ENCODE measurements at places on chromosomes 2 and 18.

- no peak for DNase-seq
Measured at GRCh38 chr2:123870206-123870880, 154.7 kb upstream of the CNTNAP5 start.

GRCh38 chr2:60957643-60958042 is 59.9 kb upstream of the PEX13 start:
- no peak for DNase-seq

DNA sequence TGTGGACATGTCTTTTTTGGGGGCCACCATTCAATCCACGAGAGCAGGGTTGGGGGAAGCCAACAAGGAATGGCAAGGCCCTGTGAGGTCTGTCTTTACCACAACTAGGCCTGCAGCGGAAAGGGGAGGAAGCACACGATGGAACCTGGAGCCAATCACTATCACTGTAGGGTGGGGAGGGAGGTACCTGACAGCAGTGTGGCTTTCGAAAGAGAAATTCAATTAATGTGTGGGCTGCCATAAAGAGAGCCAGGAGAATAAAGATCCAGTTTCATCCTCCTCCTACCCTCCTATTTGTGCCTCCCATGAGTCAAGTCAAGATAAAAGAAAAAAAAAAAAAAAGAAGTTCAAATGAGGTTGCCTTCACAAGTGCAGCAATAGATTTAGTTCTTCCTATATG is 18.9 kb upstream of the RBMS1 start:
- DNase-seq = no peak

- DNase-seq = no peak
Measured at GRCh38 chr2:68423966-68424650, 43.0 kb downstream of the FBXO48 start.

- peak; percentile 33 for DNase-seq
Measured at GRCh38 chr18:7844418-7844817, 277.3 kb downstream of the PTPRM start.

GRCh38 chr2:231711677-231712450 is 3.5 kb downstream of the PTMA start:
- no peak for DNase-seq

- no peak for DNase-seq
Measured at GRCh38 chr2:163397451-163397850, 338.4 kb downstream of the FIGN start.

DNA sequence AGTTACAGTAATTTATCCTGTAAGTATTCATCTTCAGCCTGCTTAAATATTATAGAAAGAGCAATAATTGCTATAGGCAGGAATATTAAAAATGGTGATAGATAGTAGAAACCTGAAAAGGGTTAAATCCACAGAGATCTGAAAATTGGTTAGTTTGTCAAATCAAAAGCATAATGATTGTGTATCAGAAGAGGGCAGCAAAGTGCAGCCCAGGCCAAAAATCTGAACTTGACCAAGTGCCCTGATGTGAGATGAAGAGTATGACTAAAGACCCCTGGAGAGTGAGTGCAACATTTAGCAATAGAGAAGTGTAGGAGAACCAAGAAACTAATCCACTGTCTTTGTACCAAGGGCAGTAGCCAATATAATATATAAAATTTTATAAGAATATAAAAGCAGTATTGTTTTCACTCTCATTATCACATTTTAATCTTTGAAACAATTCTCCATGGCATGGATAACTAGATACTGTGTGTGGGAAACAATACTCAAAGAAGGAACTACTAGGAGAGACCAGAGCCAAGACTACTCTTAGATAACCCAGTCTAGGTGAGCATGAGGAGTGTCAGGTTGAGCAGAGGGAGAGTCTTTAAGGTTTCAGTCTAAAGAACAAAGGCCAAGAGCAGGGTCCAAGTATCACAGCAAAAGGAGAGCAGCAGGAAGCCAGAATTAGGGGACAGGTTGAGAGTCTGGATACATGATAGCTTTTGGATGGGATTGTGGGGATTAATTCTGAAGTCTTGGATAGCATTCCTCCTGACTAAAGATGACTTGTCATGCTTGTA is 148.7 kb downstream of the CALCRL start:
- peak; percentile 76 for DNase-seq

DNA sequence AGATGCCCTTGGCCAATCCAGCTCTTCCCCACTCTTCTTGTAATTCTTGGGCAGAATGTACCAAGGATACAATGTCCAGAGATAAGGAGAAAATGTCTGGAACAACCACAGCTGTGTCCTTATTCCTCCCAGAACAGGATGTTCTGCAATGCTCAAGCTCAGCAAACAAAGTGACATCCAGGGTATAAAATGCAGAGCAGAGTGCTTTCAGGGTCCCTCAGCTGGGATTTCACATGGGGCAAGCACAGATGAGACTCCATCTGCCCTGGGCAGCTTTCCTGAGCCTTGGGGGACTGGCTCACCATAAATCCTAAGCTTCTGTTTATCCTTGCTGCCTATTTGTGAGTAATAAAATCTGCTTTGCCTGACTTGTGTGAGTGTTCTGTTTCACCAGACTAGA is 127.4 kb downstream of the VAPA start:
- peak; percentile 83 for DNase-seq

GRCh38 chr2:170241756-170242155 is 63.8 kb downstream of the MYO3B start:
- DNase-seq = no peak

GRCh38 chr2:137771064-137771463 is 193.2 kb upstream of the HNMT start:
- no peak for DNase-seq

GRCh38 chr2:64234150-64234549 is 89.9 kb upstream of the PELI1 start:
- no peak for DNase-seq

GRCh38 chr2:235480614-235481013 is 13.2 kb upstream of the AGAP1 start:
- DNase-seq = no peak

DNA sequence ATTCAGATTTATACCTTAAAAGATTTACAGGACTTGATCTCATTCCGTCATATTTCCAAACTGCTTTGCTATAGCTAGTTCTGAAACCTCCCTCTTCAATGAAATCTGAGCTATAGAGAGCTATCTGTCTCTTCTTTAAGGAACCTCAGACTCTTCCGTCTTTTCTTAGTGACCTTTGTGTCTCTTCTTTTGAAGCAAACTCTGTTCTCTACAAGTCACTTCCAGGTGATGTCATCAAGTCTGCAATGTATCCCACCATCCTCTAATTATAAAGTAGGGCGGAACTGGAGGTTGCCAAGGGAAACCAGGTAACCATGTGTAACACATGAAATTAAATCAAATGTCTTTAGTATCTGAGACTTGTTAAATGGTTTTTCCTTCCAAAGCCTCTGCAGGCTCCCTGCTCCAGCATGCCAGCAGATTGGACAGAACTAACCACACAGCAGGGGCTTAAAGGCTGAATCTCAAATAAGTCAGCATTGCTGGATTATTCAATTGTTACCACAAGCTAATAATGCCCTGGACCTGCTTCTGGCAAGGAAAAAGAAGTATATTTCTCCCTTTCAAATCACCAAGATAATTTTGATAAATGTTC is 41.2 kb upstream of the PEX13 start:
- no peak for DNase-seq

DNA sequence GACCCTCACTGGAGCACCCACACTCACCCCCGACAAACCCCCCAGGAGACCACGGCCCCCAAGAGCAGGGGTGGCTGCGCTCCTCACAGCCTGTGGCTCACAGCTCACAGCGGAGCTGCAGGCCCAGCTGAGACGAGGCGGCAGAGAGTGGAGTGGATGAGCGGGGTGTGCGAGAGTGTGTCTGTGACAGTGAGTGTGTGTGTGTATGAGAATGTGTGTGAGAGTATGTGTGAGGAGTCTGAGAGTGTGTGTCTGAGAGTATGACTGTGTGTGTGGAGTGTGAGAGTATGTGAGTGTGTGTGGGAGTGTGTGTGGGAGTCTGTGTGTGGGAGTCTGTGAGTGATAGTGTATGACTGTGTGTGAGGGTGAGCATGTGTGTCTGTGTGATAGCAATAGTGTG is 55.3 kb upstream of the ID2 start:
- DNase-seq = no peak

DNA sequence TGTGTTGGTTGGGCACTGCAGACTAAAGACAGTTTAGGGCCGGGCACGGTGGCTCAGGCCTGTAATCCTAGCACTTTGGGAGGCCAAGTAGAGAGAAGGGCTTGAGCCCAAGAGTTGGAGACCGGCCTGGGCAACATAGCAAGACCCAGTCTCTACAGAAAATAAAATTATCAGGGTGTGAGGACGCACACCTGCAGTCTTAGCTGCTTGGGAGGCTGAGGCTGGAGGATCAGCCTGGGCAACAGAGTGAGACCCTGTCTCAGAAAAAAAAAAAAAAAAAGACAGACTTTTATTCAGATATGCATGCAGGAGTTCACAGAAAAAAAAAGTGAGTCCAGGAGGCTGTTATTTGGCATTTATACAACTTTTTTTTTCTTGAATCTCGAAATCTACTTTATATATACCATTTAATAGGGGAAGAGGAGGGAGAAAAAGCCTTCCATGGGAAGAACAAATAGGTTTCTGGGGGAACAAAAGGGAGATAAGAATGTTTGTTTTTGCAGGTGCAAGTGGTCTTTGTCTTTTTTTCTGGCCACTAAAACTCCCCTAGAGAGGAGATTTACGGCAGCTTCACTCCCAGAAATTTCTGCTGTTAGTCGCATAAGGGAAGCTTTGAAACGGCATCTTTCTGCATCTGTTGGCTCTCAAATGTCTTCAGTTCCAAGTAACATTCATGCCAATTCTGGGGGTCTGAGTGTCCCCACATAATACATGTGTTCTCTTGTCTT is 4.1 kb upstream of the MSH6 start:
- DNase-seq = no peak

DNA sequence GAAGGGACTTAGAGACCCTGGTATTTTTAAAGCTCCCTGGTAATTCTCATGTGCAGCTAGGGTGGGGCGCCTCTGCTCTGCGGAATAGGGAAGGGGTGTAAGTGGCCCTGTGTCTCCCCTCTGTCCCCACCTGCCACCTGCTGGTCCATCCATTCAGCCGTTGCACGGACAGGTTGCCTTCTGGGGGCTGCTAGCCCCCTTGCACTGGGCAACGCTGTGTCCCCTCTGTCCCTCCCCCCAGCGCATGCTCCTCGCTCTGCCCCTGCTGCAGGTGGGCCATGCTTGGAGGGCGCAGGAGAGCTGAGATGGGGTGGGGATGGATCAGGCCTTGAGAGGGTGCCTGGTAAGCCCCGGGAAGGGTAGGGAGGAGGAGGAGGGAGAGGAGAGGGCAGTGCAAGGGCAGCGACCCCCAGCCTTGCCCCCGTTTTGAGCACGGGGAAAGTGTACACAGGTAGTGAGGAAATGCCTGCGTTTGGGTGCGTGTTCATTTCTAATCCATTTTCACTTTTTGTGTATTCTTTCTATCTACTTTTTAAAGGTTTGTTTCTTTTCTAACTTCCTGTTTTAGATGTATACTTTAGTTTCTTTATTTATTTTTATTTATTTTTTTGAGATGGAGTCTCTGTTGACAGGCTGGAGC is 23.9 kb downstream of the RRM2 start:
- DNase-seq = no peak

DNA sequence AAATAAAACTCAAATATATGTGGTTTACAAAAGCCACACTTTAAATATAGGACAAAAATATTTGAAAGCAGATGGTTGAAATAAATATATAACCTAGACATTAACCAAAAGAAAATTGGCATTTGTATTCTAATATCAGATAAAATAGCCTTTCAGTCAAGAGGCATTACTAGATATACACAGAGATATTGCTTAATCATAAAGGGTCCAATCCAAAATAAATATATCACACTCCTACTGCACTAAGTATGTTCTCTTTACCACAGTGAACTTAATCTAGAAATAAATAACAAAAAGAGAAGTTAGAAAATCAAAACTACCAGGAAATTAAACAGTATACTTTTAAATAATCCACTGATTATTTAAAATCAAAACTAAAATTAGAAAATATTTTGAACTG is 34.2 kb upstream of the KCNJ3 start:
- DNase-seq = no peak

DNA sequence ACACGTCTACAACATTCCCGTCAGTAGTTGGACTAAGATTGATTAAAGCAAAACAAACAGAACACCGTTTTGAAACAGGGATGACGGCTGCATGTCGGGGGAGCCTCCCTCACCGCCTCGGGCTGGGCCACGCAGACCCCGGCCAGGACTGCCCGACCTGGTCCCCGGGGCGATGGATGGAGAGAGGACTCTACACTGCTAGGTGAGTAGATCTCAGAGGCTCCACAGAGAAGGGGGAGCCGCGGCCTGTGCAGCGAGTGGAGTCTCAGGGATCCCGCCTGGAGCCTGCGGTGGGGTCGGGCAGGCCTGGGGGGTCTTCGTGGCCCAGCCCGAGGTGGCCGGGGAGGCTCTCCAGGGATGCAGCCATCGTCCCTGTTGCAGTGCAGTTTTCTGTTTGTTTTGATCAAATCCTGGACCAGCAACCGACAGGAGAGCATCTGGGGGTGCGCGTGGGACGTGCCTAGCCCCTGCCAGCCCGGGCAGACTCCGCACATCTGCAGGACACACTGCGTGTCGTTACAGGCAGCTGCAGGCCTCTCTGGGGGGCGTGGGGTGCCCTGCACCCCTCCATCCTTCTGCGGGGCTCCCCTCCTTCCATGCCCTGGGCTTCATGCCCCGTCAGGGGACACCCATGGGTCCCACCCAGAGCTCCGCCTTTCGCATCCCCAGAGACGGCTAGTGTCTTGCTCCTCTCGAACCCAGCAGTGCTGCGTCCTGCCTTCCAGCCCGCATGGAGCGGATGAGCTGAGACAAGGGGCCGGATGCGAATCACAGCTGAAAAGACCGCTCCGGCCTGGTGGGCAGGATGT is 143.6 kb downstream of the RTP5 start:
- no peak for DNase-seq

DNA sequence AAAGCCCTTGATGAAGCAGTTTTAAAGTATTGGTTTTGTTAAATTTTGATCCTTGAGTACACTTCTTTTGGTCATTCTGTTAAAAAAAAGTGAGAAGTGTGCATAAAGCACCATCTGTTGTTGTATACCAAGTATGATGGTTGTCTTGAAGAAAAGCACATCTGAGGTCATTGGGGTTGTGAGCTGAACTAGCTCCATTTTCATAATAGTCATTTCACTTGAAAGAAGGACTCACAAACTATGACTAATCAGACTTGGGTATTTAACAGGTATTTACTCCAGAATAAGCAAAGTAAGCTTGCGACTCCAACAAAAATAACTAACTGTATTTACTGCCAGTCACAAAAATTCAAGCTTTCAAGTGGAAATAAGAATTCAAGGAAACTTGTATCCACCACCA is 35.1 kb downstream of the CHN1 start:
- DNase-seq = peak; percentile 32

GRCh38 chr2:150133623-150134022 is 353.8 kb downstream of the RND3 start:
- DNase-seq = peak; percentile 95

DNA sequence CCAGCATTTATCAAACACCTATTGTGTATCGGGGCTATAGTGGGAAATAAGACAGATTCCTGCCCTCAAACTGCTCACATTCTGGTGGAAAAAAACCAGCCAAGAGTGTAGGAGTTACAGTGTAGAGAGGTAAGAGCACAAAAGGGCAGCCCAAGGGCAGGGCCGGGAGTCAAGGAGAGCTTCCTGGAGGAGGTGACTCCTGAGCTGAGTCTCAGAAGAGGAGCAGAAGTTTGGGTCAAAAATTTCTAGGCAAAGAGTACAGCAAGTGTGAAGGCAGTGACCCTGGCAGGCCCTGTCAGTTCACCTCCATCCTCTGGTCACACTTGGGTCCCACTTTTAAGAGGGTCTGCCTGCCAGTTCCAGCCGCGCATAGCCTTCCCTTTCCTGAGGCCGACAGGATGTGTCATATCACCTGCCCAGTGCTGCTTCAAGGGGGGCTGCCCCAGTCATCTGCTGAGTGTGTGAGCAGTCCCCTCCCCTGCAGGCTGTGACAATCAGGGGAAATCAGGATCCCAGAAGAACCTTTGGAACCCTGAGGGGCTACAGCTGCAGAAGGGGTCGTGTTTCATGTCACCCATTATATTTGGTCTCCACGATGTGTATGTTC is 118.4 kb downstream of the GLI2 start:
- DNase-seq = no peak

Data from fibroblast of mammary gland (primary cell).